DND-41 (cell line): ENCODE measurements at places on chromosomes 3 and 15.

DNA sequence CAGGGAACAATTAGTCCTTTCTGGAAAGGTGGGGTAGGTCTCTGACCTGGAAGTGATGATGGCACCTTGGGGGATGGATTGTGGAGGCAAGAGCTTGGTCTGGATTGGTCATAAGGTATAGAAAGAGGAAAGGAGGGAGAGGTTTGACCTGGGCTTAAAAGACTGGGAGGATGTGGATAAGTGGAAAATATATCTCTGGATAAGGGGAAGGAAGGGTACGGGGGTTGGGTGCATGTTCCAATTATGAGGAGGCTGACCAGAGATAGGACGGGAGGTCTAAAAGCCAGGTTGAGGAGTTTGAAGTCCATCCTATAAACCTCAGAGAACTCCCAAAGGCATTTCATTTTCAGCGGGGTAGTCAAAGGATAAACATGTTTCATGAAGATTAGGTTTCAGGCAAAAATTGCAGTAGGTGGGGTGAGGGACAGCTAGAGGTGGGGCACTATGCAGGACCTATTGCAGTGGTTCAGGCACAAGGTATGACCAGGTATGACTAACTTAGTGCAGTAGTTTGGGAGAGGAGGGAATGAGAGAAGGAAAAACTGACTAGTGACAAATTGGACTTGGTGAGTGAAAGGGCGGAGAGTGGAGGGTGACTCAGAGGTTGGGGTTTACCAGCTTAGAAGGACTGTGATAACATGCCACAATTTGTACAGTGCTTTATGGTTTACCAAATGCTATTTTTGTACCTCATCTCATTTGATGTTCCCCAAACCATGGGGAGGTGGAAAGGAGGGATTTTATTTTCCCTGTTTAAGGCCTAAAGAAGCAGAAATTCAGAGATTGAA lies 10.7 kb downstream of the PDE8A start:
- no peak for DNase-seq

- DNase-seq = no peak
Measured at GRCh38 chr15:89175617-89176191, 45.7 kb downstream of the RLBP1 start.

GRCh38 chr3:130849091-130849552 lies 44.8 kb upstream of the ATP2C1 start:
- DNase-seq = no peak

GRCh38 chr15:66773129-66773873 lies 71.3 kb downstream of the SMAD6 start:
- DNase-seq = no peak

- no peak for DNase-seq
Measured at GRCh38 chr15:74277242-74277810, 41.2 kb downstream of the CCDC33 start.

- no peak for DNase-seq
Measured at GRCh38 chr15:66908744-66909095, 156.7 kb upstream of the SMAD3 start.

DNA sequence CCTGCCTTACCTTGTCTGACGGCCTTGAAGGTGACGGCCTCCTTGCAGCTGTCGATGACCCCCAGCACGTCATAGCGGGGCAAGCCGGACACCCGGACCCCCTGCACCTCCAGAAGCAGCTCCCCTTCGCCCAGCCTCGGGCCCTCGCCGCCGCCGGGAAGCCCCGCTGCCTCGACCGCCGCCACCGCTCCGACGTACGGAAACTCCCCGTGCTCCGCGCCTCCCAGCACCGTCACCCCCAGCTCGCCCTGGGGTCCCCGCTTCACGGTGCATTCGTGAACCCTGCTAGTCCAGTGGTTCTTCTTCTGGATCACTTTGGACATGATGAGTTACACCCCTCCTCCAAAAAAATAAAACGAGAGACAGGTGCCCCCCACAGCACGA lies 740 bp downstream of the MAGI1 start:
- DNase-seq = no peak

GRCh38 chr15:80142646-80143045 lies 10.2 kb upstream of the FAH start:
- DNase-seq = no peak

- no peak for DNase-seq
Measured at GRCh38 chr15:99403597-99403996, 152.3 kb downstream of the LRRC28 start.

DNA sequence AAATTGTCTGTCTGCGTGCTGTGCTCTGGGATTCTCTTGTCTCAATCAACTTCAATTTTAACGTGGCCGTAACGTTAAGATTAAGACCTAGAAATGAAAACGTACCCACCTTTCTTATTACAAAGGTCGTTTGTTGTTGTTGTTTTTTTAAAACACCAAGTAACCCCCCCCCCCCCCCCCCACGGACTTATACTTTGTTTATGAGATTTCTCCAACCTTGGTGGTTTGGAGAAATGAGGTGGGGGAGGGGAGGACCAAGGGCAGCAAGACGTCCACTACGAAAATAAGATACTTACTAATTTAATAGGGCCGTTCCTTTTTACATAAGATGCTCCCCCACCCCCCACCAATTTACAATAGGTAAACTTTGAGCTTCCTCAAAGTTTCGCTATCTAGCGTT lies 244.4 kb upstream of the TOPAZ1 start:
- DNase-seq = no peak

DNA sequence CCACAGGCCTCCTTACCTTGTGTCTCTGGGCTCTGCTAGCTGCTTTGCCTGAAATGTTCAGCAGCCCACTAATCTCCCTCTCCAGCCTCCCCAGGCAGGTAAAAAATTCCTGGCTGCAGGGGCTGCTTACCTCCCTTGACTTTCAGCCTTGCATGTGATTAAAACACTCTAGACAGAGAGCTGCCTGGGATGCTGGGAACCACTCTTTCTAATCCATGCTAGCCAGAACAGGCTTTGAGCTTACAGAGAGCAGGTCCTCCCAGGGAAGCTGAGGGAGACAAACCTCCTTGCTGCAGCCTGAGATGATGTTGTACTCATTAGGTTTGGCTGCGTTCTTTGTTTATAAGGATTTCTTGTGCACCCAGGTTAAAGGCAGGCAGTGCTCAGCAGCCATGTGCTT lies 33.7 kb upstream of the LIPC start:
- no peak for DNase-seq

GRCh38 chr3:5020242-5020722 lies 41.0 kb downstream of the BHLHE40 start:
- no peak for DNase-seq

DNA sequence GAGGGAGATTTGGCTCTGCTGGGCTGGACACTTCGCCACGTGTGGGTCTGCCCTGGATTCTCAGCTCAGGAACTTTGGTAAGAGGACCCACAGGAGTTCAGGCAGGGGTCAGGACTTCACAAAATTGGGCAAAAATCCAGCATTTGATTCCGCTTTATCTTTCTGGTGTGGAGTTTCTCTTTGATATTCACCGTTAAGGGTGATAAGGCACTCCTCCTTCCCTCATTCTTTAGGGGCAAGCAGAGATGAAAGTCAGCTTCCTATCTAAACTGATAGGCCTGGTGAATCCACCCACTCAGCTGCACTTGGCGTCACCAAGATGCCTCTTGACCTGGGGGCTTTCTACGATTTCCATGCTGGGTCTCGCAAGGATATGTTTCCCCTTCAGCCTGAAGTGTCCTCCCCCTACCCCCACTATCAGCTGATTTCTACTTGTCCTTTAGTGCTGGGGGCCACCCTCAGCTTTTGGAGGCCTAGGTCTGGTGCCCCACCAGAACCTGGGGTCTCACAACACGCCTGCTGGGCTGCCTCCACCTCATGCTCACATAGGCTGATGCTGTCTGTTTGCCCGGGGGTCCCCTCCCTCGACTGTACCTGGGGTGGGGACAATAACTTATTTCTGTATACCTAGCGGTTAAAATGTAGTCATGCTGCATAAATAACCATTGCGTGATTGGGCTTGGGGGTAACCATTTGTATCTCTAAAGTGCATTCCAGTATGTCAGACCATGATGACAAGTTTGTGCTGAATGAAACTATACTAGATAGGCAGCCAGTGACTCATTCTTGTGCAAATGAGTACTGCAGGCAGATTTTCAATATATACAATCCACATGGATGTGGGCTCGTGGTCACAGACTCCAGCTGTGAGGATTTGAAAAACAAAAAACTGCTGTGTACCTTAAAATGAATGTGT lies 248.3 kb downstream of the ADAMTS17 start:
- no peak for DNase-seq

DNA sequence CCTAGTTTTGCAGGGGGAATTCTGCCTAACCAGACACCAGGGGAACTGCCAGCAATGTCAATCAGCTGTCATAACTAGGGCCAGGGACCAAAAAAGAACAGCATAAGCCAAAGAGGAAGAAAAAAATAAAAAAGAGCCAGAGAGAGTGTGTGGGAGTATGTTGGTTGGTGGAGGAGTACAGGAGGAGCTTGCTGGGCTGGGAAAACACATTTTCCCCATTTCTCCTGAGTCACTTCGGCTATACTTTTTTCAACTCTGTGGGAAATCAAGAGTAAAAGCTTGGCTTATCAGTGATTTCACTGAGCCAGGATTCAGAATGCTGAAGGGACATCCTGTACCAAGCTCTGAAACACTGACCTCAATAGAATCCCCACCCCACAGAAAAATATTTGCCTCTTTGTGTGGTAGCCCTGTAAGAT lies 144.7 kb upstream of the DPH6 start:
- DNase-seq = no peak

- DNase-seq = no peak
Measured at GRCh38 chr3:129575997-129576384, 30.5 kb downstream of the PLXND1 start.

DNA sequence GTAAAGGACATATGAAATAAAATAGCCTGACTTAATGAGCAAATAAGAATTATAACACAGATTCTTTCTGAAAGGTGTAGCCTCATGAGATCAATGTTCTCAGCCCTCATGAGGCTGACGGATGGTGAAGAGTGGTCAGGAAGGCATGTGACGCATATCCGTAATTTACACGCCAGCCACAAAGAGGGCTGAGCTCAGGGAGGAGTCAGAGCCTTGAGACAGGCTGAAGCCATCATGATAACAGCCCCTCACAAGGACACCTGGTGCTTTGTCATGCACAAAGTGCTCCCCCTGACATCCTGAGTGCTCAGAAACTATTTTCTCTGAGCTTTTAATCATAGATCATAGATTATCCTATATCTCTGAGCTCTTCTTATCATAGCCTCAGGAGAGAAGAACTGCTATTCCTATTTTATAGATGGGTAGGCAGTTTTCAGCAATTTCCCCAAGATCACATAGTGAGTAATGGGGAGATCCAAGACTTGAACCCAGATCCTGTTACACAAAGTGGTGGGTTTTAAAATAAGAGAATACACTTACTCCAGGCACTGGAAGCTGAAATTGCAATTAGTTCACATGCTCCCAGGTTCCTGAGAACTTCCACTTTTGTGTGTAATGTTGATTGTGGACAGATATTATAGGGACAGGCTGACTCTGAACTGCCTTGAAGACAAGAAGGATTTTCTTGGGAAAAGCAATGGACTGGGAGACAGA lies 267.1 kb downstream of the RPLP1 start:
- no peak for DNase-seq

DNA sequence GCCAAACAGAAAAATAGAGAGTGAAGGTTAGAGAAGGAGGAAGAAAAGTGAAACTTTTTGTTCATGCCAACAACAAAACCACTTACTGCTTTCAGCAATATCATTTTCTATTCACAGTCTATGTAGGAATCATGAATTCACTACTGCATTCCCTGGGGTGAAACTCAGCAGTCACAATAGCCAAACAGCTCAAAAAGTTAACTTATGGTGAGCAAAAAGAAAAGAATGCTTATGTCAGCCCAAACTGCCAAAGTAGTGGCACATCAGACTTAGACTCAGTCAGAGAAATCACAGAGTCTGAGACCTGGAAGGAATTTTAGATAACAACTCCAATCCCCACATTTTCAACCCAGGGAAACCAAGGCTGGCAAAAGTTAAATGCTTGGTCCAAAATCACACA lies 238.7 kb upstream of the TMCO5A start:
- no peak for DNase-seq

DNA sequence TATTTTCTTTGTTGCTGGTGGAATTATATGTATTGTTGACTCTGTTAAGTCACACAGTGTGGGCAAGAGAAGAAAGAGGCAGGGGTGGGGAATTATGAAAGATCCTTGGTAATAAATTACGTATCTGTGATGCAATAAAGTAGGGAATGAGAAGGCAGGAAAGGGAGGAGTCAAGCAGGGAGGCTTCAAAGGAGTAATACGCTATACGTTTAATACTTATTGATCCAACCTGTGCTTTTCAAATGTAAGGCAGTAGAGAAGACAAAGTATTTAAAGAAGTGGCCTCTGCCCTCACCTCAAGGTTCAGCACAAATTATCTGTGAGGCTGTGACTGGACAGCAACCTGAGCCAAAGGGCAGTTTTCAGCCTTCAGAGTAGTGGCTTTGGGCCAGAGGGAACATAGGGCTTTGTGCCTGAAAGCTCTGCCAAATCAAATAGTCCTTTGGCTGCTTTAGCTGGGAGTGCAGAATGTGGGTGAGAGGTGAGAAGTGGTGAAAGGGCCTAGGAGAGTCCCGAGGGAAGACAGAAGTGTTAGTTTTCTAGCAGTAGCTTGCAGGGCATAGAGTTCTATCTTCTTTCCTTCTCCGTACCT lies 1.2 kb upstream of the PLIN1 start:
- no peak for DNase-seq

GRCh38 chr3:139668332-139668731 lies 9.4 kb downstream of the NMNAT3 start:
- no peak for DNase-seq

- peak; percentile 47 for DNase-seq
Measured at GRCh38 chr3:30664459-30664858, 58.1 kb downstream of the TGFBR2 start.

GRCh38 chr3:72907131-72907711 lies 19.4 kb downstream of the GXYLT2 start:
- no peak for DNase-seq

DNA sequence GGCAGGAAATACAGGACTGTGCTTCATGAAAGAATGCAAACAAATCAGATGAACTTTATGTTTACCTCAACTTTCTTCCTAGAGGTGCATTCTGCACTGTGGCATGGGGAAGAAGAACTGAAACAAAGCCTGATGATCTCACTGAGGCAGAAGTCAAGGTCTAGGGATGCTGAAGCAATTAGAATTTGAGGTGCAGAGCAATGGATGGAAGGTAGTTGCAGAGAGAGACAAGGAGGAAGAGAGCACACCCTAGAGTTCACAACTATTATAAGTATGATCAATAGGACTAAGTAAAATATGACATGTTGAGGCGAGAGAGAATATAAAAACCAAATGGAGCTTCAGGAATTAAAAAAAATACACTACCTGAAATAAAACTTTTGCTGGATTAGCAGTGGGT lies 420.1 kb downstream of the EDEM1 start:
- no peak for DNase-seq

DNA sequence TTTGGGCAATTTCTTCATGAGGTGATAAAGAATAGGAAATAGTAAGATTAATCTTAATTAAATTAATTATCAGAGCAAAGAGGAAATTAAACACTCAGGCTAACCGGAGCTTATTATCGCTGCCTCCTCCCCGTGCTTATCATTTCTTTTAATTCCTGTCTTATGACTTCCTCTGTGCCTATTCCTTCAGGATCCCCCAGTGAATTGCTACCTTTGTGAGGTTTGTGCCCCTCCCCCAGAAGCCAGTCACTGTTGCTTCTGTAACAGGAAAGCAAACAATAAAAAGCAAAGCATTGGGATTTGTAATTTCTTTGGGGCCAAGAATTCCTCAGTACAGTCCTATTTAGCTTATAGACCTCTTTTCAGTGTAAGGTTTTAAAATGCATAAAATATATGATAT lies 164.5 kb downstream of the CADPS start:
- DNase-seq = no peak
